ENCODE measurements at places on chromosomes 5 and 9. TPM values are rescaled to one million over a fixed set of nuclear protein-coding genes. Genes with fewer than 3 reads are reported as not detected.

ACSL6 gene
- total RNA-seq, result 0.05 TPM

ABCA2 gene
- 1.8 TPM for total RNA-seq

FOXB2 gene
- total RNA-seq, result not detected

PCDHGC4 gene
- total RNA-seq, result 1.1 TPM

ANKRD18B gene
- total RNA-seq, result not detected

CTXN3 gene
- not detected for total RNA-seq

EFNA5 gene
- 13.5 TPM for total RNA-seq

SWI5 gene
- total RNA-seq, result 15.9 TPM

OR1Q1 gene
- total RNA-seq, result not detected

FOXI1 gene
- total RNA-seq, result not detected

GRXCR2 gene
- not detected for total RNA-seq
